Stimulated activated CD8-positive, alpha-beta memory T cell treated with anti-CD3 and anti-CD28 coated beads, Interleukin-4, amount 100 ng/mL, for 1 hour (primary cell): ENCODE measurements at places on chromosomes 12 and 14.

DNA sequence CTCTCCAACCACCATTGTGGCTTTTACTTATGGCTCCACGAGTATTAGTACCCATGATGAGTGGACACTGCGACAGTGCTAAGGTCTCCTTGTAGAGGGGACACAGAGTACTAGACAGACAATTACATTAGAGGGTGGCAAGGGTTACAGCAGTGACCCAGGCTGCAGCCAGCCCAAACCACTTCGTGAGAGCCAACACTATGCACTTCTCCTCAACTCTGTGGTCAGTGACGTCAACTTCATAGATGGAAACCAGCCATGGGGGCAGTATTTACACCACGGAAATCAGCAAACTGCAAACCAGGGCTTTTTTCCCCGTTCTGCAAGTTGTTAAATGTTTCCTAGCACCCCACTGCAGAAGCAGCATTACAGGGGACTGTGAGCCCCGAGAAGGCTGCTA lies 61.6 kb upstream of the ZFP36L1 start:
- DNase-seq, result no peak

GRCh38 chr14:89085231-89085731 lies 260.8 kb downstream of the TTC8 start:
- no peak for DNase-seq

DNA sequence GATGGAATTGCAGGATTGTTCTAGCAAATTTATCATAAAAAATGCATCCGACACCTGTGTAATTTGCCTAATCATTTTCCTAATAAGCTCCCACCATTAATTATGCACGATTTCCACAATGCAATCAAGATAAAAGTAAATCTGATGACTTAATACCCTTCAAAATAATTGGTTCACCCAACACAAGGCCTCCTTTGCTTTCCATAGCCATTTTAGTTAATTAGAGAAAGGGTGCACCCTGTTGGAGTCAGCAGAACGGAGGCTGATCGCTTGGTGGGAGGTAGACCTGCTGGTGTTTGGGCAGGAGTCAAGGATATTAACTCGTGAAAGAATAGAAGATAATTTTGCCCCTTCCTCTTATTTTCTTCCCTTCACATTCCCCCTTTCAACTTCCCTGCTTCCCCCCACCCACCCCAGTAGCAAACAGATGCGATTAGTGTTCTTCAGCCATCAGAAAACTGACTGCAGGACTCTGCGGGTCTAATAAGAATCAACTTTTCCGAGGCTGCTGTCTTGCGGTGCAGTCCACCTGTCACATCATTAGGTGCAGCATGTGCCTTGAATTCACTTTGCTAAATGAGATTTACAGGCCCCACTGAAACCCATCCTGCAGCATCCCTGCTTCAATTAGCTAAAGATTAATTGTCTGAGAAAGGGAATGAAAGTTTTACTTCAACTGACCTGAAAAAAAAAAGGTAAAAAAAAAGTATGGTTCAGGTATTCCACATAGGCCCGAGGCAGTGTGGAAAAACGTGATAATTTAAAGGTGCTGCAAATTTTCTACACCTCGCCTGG lies 553.7 kb upstream of the LMO3 start:
- no peak for DNase-seq

- no peak for DNase-seq
Observed at GRCh38 chr12:23139026-23139425, 514.1 kb downstream of the ETNK1 start.

GRCh38 chr12:28108599-28108998 lies 81.7 kb upstream of the CCDC91 start:
- DNase-seq, result no peak

DNA sequence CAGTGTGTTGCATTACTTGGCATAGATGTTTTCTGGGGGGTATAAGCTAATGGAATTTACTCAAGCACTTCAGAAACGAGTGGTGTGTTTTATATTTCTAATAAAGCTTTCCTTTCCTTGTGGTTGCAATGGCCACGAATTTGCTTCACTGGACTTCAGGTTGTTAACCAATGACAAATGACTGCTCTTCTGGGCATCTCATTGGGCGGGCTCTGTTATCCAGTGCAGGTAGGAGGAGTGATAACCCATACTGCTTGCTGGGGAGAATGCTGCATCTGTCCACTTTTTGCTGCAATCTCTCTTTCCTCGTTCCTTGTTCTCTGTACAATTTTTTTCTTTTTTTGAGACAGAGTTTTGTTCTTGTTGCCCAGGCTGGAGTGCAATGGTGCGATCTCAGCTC lies 80.0 kb upstream of the RPH3A start:
- DNase-seq, result no peak

GRCh38 chr14:96811265-96811664 lies 14.1 kb downstream of the VRK1 start:
- no peak for DNase-seq

DNA sequence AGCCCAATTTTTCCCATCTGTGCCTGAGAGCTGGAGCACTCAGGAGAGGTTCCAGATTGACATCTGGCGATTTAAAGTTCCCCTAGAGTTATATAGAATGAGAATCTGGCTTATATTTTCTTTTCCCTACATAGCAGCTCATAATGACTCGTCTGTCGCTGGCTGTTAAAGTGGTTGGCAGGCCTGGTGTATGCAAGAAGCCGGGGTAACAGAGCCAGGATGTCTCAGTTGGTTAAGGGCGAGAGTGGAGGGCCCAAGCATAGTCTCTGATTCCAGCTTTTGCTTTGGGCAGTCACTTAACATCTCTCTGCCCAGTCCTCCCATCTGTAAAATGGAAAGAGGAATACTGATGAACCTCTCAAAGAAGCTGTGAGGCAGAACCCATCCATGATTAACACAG lies 751.6 kb downstream of the NOVA1 start:
- no peak for DNase-seq

GRCh38 chr12:132021031-132021871 lies 71.5 kb downstream of the EP400 start:
- DNase-seq, result no peak

DNA sequence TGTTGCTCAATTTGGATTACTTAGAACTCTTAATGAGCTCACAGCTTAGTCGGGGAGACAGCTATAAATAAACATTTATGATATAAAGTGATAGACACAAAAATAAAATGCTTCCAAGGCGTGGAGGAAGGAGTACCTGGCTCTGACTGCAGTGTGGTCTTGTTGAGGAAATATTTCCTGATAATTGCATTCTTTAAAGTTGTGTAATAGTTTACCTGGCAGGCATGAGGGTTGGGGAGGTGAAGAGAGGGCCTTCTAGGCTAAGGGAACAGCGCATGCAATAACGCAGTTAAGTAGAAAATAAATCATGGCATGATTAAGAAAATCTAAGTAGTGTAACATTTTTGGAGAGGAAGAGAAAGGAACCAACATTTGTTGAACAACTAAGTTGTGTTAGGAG lies 260.5 kb upstream of the ATP2B1 start:
- no peak for DNase-seq

- DNase-seq, result no peak
Observed at GRCh38 chr12:25694072-25694471, 141.0 kb upstream of the LMNTD1 start.

DNA sequence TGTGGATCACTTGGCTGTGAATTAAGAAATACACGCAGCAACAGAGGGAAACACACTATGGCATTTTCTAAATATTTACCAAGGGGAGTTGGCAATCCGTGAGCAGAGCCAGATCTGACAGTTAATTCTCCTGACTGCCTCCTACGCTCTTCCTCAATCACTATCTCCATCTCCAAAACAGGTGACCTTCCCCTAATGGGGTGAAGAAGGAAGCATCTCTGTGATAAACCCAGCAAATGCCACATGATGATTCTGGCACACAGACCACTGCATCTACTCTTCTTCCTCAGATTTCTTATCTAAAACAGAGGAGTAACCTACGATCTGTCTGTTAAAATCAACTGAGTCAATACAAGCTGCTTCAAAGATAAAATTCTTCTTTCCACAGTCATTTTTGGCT lies 4.4 kb downstream of the SPTB start:
- no peak for DNase-seq

DNA sequence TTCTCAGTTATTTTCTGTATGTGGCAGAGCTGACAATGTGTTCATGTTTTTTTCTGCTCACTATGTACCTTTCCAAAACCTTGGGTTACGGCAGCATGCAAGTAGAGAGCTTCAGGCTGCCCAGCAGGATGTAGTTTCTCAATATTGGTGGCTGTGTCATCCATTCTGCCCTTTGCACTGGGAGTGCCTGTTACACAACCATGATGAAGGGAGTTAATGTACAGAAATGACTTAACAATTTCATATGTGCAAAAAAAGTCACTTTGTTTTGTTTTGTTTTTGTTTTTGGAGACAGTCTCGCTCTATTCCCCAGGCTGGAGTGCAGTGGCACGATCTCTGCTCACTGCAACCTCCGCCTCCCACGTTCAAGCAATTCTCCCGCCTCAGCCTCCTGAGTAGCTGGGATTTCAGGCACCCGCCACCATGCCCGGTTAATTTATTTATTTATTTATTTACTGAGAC lies 6.1 kb upstream of the CNIH1 start:
- no peak for DNase-seq

DNA sequence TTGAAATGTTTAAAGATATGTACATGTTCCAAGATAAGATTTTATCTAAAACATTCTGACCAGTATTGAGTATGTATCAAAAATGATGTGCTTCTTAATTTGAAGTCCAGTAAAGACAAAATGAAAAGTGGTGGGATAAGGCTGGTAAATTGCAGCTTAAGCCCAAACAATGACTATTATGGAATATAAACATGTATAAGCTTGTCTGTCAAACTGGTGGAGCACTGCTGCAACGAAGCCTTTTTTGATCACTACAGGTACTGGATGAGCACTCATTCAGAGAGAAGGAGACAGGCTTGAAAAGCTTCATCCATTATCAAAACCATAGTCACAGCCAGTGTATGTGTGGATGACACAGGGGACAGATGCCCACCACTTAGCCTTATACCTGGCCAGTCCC lies 138.4 kb downstream of the ATP23 start:
- DNase-seq, result no peak

DNA sequence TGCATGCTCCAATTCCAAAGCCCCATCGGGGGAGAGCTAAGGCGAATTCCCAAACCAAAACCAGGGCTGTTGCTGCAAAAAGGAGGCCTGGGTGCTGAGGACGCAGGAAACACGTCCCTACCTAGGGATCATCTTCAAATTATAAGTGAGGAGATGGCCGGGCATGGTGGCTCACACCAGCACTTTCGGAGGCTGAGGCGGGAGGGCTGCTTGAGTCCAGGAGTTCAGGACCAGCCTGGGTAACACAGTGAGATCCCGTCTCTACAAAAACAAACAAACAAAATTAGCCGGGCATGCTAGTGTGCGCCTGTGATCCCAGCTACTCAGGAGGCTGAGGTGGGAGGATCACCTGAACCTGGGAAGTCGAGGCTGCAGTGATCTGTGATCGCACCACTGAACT lies 143.2 kb downstream of the CALM1 start:
- no peak for DNase-seq

DNA sequence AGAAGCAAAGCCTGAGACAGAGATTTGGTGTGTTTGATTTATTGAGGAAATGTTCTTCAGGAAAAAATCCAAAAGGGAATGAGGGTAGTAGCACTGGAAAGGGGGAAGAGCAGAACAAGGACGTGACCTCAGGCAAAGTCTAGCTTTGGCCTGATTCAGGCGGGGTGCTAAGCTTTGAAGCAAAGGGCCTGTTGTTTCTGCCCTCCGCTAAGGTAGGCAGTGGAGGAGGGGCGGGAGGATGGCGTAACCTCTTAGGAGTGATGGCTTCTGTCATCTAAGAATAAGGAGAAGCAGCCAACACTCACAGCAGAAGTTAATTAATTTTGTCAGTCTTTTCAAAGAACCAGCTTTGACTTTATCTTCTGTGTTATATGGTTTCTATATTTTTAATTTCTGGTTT lies 20.4 kb downstream of the ABHD12B start:
- no peak for DNase-seq

DNA sequence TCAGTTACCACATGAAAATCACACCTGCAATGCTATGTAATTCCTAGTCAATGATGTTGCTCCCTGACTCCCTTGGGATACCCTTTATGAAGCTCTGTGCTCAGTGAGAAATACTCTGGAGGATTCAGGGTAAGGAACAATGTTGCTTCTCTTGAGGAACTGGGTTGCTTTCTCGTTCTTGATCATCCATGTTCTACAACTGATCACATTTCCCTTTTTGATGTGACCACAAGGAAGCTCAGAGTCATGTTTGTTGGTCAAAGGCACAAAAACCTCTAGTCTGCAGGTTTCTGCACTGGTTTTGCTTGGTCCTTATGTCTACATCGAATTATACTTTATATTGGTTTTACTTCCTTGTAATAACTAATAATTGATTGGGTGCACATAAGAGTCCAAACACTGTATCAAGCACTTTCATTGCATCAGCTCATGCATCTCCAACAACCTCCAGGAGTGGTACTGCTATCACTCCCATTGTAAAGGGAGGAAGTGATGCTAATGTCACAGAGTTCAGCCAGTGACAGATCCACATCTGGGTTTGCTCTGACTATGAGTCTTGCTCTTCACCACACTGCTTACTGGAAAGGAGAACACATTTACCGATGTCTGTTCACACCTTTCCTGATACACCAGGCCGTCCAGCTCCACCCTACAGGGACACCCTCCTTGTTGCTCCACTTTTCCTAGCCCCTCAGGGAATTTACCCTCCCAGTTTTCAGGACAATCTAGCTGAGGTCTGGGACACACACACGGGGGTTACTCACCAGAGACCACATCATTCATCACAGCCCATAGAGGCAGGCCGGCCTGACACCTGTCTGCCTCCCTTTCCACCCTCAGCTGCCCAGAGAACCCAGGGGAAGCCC lies 41.0 kb downstream of the CMKLR1 start:
- DNase-seq, result no peak

DNA sequence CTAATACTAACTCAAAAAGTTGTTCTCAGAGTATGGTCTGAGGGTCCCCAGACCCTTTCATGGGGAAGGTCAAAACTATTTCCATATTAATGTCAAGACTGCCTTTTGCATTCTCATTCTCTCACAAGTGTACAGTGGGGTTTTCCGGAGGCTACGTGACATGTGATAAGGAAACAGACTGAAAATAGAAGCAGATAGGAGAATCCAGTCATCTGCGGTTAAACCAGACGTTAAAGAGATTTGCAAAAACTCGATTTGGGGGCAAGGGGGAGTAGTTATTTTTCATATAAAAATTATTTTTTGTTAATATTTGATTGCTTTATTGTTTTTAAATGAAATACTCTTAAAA lies 1.0 kb upstream of the NAP1L1 start:
- DNase-seq, result no peak

- no peak for DNase-seq
Observed at GRCh38 chr14:23128969-23129758, 10.1 kb upstream of the CEBPE start.

- no peak for DNase-seq
Observed at GRCh38 chr12:24948757-24949722, at the start of gene BCAT1. BCAT1 (minus strand) TSS chr12:24949101; CDS start chr12:24948932, 169 bp downstream.

DNA sequence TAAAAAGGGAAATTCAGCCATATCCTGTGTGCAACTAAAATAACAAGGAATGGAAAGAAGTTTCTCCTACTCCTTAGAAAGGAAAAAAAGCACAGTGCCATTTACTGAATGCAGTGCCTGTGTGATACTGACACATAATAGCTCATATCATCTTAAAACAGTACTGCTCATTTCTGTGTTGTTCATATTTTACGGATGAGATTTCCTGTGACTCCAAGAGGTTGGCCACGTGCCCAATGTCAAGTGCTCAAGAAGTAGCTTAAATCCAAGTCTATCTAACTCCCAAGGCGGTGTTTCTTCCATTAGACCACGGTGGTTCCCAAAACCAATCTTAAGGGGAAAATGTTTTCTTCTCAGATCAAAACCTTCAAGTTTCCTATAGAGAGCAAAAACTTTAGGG lies 20.0 kb downstream of the MAP3K9 start:
- no peak for DNase-seq
